ENCODE measurements at places on chromosomes 12 and 14. TPM values are rescaled to one million over a fixed set of nuclear protein-coding genes. Genes with fewer than 3 reads are reported as not detected.
A peak's percentile ranks its signal among the peaks of the same experiment; 100 is the strongest.

GRCh38 chr14:102434647-102435175, 72.0 kb downstream of the TECPR2 start:
- DNase-seq: no peak

DNA sequence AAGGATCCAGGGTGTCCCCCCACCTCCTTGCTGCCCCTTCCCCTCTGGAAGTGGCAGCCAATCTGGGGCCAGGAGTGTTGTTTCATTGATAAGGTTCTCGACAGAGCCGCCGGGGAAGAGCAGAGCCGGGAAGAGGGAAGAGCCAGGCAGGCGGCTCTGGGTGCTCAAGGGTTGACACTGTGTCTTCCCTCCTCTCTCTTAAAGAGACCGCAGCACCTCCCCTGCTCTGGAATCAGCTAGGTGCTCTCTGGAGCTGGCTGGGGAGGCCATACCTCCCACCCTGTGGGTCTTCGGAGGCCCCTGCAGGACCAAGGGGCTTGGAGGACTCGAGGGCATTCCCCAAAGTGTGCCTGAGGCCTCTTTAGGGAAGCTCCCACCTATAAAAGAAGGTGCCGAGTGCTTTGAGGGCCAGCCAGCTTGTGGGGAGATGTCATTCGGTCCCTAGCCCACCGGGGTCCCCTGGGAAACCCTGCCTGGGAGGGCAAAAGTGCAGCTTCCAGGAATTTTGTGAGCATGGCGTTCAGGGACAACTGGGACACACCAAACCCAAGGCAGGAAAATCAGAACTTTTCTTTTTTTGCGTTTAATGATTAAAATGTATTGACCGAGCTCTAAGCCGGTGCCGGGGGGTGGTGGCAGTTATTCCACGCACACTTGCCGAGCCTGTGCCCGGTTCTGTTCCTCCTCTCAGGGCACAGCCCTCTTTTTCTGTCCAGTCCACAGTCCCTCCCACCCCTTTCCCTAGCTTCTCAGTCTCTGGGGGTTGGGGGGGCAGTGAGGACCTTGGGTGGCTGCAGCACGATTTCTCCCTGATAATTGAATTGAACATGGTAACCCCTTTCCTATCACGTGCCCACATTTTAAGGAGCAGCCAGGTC, 3.0 kb downstream of the SETD1B start:
- peak; percentile 27 for DNase-seq

DNA sequence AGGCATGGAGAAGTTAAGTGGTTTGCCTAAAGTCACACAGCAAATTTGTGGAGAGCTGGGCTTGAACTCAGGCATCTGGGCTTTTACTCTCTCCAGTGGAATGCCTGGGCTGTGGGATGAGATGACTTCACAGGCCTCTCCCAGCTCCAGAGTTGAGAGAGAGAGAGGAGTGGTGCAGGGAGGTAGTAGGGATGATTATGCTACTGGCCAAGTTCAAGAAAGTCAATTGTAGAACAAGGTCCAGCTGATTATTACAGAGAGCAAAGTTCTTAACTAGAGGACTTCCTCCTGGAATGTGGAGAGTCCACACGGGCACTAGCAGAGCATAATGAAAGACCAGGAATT, 769 bp upstream of the EMP1 start:
- no peak for DNase-seq

DNA sequence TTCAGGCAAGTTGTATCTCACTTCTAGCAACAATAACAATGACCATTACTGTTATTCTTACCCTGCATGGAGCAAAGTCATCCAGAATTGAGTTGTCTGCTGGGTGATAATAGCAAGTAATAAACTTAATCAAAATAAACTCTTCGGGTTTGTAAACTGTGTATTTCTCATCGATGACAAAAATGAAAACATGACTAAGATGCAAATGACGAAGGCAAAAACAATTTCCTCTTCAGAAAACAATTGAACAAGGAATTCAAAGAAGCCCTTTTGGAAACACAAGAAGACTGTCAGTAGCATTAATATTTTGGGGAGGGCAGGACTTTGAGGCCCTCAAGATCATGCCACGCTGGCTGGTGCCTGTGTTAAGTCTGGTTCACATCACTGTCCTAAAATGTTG, 232.0 kb downstream of the BTG1 start:
- DNase-seq: no peak

Gene AGAP2
- 9.8 TPM for total RNA-seq

Gene FOXG1
- not detected for total RNA-seq

DNA sequence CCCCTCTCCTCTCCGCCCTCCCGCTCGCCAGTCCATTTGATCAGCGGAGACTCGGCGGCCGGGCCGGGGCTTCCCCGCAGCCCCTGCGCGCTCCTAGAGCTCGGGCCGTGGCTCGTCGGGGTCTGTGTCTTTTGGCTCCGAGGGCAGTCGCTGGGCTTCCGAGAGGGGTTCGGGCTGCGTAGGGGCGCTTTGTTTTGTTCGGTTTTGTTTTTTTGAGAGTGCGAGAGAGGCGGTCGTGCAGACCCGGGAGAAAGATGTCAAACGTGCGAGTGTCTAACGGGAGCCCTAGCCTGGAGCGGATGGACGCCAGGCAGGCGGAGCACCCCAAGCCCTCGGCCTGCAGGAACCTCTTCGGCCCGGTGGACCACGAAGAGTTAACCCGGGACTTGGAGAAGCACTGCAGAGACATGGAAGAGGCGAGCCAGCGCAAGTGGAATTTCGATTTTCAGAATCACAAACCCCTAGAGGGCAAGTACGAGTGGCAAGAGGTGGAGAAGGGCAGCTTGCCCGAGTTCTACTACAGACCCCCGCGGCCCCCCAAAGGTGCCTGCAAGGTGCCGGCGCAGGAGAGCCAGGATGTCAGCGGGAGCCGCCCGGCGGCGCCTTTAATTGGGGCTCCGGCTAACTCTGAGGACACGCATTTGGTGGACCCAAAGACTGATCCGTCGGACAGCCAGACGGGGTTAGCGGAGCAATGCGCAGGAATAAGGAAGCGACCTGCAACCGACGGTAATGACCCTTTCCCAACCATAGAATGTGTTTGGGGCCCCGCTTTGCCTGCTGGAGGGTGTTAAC, 615 bp downstream of the CDKN1B start:
- DNase-seq: peak; percentile 47

GRCh38 chr14:99896361-99896760, 103.1 kb downstream of the EML1 start:
- no peak for DNase-seq

Gene IFI27
- 5.8 TPM for total RNA-seq

- DNase-seq: no peak
Observed at GRCh38 chr12:90124289-90124688, 415.7 kb upstream of the ATP2B1 start.

Gene EMP1
- total RNA-seq: 141 TPM

GRCh38 chr12:3931206-3931605, 58.0 kb upstream of the PARP11 start:
- no peak for DNase-seq

Gene PITPNM2
- total RNA-seq: 7.2 TPM

- DNase-seq: peak; percentile 14
Observed at GRCh38 chr14:54981698-54982097, 45.2 kb downstream of the WDHD1 start.

DNA sequence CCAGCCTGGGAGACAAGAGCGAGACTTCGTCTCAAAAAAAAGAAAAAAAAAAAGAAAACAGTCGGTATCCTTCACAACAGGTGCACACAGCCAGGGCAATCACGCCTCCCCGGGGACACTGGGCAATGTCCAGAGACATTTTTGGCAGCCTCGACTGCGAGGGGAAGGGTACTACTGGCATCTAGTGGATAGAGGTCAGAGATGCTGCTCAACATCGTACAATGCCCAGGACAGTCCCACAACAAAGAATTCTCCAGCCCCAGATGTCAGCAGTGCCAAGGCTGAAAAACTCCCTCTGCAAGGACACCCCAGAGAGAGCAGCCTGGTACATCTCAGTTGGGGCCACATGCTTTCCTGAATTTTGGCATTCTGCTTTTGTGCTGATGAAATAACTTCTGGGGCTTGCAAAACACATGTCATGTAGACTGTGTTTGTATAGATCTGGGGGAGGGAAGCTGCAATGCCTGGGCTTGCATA, 21.5 kb downstream of the ALDH2 start:
- peak; percentile 63 for DNase-seq

- no peak for DNase-seq
Observed at GRCh38 chr12:91813701-91814100, 331.9 kb downstream of the BTG1 start.

Gene SIX6
- not detected for total RNA-seq

Gene NPFF
- not detected for total RNA-seq

DNA sequence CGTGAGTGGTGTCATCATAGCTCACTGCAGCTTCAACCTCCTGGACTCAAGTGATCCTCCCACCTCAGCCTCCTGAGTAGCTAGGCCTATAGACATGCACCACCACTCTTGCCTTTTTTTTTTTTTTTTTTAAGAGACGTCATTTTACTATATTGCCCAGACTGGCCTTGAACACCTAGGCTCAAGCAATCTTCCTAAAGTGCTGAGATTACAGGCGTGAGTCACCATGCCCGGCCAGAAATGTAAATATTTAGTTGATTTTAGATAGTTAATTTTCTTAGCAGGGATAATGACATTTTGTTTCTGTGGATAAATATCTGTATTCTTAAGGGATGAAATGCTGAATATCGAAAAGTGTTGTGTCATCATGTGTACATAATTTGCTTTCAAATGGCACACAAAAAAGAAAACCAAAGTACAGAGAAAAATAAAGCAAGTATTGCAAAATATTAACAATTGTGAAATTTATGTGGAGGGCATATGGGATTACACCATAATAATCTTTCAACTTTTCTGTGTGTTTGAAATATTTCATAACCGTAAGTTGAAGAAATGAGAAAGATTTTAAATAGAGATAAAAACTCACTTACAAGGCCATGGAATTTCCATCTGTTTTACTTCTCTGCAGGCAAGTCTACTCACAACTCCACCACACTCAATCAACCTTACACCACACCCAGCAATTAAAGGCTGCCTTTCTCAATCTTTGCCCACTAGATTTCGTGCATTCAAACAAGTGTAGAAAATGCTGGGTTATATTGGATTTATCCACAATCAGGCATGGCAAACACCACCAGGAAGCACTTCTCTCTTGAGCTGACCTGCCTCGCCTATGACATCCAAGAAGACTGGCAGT, 93.7 kb downstream of the SPTSSA start:
- DNase-seq: no peak

- DNase-seq: no peak
Observed at GRCh38 chr12:130240831-130241590, 78.7 kb downstream of the FZD10 start.
